ENCODE measurements at places on chromosomes 4 and X.

GRCh38 chrX:153621949-153622598 lies 23.1 kb upstream of the CCNQ start:
- no peak for DNase-seq

GRCh38 chrX:44997282-44997812 lies 124.4 kb downstream of the KDM6A start:
- DNase-seq = no peak

DNA sequence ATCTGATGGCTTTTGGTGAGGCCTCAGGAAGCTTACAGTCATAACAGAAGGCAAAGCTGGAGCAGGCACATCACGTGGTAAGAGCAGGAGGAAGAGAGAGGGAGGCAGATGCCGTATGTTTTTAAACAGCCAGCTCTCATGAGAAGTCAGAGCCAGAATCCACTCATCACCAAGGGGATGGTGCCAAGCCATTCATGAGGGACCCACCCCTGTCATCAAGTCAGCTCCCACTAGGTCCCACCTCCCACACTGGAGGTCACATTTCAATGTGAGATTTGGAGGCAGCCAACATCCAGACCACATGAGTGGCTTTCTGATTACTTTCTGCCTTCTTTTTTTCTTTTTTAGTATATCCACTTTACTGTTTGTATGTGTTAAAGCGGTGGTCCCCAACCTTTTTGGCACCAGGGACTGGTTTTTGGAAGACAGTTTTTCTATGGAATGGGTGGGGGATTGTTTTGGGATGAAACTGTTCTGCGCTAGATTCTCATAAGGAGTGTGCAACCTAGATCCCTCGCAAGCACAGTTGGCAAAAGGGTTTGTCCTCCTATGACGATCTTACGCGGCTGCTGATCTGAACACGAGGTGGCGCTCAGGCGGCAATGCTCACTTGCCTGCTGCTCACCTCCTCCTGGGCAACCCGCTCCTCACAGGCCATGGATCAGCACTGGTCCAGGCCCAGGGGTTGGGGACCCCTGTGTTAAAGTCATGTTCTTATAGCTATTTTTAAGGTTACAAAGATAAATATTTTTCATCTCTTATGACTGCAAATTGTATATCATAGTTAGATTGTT lies 61.7 kb downstream of the SLIT2 start:
- no peak for DNase-seq

GRCh38 chrX:136745215-136746173 lies 35.2 kb downstream of the ARHGEF6 start:
- DNase-seq = no peak

DNA sequence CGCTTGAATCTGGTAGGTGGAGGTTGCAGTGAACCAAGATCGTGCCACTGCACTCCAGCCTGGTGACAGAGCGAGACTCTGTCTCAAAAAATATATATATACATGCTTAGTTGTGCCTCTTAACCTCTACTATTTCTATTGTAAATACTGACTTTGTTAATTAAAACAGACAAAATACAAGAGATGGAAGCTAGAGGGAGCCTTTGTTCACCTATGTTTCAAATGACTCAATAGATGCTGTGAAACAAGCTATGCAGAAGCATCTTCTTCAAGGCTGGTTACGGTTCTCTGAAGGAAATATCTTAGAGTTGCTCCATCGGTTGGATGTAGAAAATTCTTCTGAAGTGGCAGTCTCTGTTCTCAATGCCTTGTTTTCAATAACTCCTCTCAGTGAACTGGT lies 6.2 kb downstream of the NCAPG start:
- DNase-seq = peak; percentile 65

DNA sequence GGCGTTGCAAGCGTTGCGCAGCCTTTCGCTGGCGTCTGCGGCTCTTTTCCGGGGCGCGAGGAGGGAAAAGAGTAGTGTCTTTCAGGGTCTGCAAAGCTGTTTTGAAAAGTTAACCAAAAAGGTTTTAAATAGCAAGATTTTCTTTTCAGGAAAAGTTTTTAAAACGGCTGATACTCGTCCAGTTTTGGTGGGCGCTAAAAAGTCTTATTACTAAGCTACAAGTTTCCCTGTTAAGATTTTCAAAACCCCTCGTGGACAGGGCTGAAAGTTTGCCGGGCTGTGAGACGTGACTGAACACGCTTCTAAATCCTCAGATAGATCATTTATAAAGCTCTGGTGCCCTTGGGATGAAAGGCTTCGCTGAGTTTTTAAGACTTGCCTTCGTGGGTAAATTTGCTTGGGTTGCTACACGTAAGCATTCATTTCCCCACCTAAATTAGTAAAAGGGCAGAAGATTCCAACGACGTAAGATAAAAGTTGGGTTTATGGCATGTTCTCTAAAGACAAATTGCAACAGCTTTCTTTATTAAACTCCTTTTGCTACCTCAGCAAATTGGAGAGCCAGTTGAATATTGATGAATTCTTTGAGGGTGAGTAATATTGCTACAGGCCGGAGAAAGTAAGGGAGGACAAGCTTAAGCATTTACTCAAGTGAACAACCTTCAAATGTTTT lies 91.5 kb downstream of the HPRT1 start:
- peak; percentile 37 for DNase-seq
